ENCODE measurements at places on chromosomes 11 and 22. TPM values are rescaled to one million over a fixed set of nuclear protein-coding genes. Genes with fewer than 3 reads are reported as not detected.

DNA sequence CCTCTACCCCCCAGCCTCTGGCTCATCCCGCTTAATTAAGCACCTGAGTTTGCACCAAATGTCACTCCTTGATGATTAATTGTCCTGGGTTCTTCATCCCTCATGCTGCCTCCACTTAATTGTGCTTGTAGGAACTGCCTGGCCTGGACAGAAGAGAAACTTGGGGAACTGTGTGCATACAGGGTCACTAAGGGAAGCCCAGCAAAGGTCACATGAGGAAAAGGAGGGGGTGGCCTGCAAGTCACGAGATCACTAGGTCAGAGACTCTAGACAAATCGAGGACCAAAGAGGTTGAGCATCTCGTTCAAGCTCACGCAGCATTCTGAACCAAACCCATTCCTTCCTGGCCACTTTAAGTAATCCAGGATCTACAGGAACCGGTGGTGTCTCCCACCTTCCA is 75.8 kb downstream of the PDE2A start:
- H3K36me3 ChIP-seq: no peaks in the 10 kb centered on the region
- no peak overlapping the region for H3K4me3 ChIP-seq
- DNase-seq: no peak
- peaks cover 9% of the 10 kb centered on the region for H3K27me3 ChIP-seq

DNA sequence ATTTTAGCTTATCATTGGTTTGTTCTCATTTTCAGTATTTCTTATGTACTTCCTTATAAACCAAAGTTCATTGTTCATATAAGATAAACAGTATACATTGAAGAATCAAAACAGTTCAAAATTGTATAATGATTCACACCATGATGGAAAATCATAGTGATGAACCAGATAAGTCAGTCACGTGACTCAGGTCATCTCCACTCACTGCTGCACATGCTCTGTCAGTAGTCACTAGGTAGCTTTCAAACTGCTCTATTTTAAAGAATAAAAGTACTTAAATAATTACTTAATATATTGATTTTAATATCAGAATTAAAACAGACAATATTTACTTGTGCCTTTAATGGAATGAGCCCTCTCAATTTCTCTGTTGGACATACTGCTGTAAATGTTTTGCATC is 37.5 kb downstream of the PDHX start:
- H3K27ac ChIP-seq: no peak overlapping the region
- peaks cover 23% of the 10 kb centered on the region for H3K36me3 ChIP-seq
- H3K4me1 ChIP-seq: peaks cover 1% of the 10 kb centered on the region
- no peak overlapping the region for H3K4me3 ChIP-seq
- no peak for DNase-seq

DNA sequence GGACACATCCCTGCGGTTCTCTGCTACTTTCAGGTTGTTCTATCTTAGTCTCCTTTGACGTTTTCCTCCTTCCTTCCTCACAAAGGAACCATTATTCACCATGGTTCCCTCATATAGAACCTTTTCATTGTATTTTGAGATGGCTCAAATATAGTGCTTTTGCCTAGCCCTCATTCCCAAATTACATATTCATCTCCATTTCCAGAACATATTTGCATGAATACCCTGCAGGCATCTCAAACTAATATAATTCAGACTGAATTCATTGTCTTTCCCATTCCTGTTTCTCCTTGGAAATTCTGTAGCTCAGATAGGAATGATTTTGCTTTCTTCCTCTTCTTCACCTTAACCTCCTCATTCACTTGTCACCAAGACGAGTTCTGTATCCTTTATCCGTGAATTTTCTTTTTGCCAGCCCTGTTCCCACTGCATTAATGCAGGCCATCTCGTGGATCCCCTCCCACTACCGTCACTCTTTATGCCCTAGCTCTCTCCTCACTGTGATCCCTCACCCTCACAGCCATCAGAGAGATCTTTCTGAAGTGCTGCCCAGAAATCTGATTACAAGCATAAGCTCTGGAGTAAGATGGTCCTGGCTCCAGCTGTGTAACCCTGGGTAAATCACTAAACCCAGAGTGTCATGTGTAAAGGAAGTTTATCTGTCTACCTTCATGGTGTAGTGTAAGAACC is 23.3 kb downstream of the PIWIL4 start:
- H3K27me3 ChIP-seq: no peaks in the 10 kb centered on the region
- H3K27ac ChIP-seq: no peak overlapping the region
- no peaks in the 10 kb centered on the region for H3K36me3 ChIP-seq
- no peak for DNase-seq

SLC22A25 gene
- total RNA-seq: not detected

SFI1 gene
- total RNA-seq: 210 TPM

All from activated naive CD8-positive, alpha-beta T cell treated with anti-CD3 and anti-CD28 coated beads, Interleukin-2, amount 10 ng/mL, durations not matched to agents 7 days and 5 days (primary cell).